Mesothelial cell of epicardium (in vitro differentiated cells): ENCODE measurements at places on chromosomes 1 and 21.

- H3K27ac ChIP-seq: no peak overlapping the region
- no peak overlapping the region for H3K4me3 ChIP-seq
- peaks cover 30% of the 10 kb centered on the region for H3K27me3 ChIP-seq
- no peaks in the 10 kb centered on the region for H3K36me3 ChIP-seq
- DNase-seq: no peak
Observed at GRCh38 chr1:157652859-157653493, 47.6 kb downstream of the FCRL3 start.

GRCh38 chr1:41501581-41501980, 17.1 kb upstream of the EDN2 start:
- peaks cover 35% of the 10 kb centered on the region for H3K4me1 ChIP-seq
- DNase-seq: no peak
- H3K36me3 ChIP-seq: no peaks in the 10 kb centered on the region

DNA sequence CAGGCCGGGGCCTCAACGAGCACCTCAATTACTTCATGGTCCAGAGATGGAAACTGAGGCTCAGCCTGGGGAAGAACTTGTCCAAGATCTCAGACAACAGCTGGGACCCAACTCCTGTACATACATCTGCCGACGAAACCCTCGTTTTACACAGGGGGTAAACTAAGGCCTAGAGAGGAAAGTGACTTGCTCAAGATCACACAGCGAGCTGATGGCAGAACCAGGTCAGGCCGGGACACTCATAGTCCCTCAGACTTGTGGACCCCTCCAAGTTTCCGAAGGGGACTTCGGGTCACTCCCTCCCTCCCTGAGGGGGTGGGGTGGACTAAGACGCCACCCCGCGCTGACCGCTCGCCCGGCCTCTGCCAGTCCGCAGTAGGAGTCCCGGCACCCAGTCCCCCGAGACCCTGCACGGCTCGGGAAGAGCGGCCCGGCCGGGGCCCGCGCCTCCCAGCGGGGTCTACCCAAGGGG, 430 bp downstream of the WASF2 start:
- H3K4me3 ChIP-seq: peak overlapping the region; percentile 86
- peak overlapping the region; percentile 92 for H3K27ac ChIP-seq
- peaks cover 2% of the 10 kb centered on the region for H3K36me3 ChIP-seq
- no peaks in the 10 kb centered on the region for H3K27me3 ChIP-seq

DNA sequence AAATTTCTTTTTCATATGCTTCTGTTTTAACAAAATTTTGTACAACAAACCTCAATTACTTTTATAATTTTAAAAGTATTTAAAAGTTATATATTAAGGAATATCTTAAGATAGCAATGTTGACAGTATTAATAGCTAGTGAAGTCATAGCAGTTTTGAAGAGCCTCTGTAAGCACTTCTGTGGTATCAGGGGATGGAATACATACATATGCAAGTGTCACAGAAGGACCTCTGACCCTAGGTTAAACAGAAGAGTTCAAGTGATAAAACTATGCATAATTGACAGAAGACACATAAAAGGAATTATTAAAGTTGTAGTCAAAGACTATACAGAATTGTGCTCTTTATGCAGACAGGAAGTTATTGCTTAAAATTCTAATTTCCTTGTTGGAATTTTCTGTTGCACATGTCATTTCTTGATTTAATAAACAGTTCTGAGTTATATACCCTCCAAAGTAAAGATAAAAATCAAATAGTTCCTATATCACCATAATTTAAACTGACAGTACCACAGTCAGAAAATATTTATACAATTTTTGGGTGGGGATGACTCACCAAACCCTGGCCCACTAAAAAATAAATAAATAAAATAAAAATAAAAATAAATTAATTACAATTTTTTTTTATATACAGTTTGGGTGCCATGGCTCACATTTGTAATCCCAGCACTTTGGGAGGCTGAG, 27.1 kb downstream of the IPP start:
- DNase-seq: no peak
- no peak overlapping the region for H3K27ac ChIP-seq
- H3K27me3 ChIP-seq: no peaks in the 10 kb centered on the region
- H3K4me3 ChIP-seq: no peak overlapping the region
- H3K4me1 ChIP-seq: no peaks in the 10 kb centered on the region

DNA sequence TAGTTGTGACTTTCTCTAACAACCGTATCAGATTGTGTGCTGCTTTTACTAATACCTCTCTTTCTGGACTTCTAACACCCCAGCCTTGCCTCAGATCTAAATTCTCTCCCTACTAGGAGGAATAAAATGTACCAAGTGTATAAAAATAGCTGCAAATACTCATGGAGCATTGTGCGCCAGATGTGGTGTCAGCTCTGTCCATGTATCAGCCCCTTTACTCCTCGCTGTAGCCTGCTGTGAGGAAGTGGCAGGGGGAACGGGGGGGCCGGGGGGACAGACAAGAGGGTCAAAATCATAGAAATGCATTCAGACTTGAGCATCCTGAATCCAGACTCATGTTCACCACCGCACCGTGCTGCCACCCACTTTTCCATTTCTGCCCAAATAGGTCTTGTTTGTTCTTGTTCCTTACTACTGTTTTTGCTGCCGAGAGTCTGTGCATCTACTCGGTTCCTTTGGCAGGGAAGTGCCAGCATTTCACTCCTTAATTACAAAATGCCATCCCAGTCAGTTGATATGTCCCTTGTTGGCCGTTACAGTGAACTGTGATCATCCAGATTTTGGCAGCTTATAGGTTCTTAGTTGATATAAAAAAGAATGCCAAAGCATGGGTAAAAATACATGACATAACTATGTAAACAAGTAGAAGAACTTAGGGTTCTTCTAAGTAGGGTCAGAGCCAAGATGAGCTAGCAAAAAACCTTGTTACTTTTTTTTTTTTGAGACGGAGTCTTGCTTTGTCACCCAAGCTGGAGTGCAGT, 76.4 kb downstream of the UBE4B start:
- H3K4me1 ChIP-seq: peaks cover 34% of the 10 kb centered on the region
- H3K36me3 ChIP-seq: peaks cover 30% of the 10 kb centered on the region
- no peak for DNase-seq
- peak overlapping the region; percentile 84 for H3K27ac ChIP-seq

GRCh38 chr1:22750685-22751051, 40.0 kb downstream of the EPHB2 start:
- H3K4me1 ChIP-seq: peaks cover 50% of the 10 kb centered on the region
- no peaks in the 10 kb centered on the region for H3K36me3 ChIP-seq
- peak overlapping the region; percentile 93 for H3K27ac ChIP-seq
- no peak overlapping the region for H3K4me3 ChIP-seq
- no peaks in the 10 kb centered on the region for H3K27me3 ChIP-seq

DNA sequence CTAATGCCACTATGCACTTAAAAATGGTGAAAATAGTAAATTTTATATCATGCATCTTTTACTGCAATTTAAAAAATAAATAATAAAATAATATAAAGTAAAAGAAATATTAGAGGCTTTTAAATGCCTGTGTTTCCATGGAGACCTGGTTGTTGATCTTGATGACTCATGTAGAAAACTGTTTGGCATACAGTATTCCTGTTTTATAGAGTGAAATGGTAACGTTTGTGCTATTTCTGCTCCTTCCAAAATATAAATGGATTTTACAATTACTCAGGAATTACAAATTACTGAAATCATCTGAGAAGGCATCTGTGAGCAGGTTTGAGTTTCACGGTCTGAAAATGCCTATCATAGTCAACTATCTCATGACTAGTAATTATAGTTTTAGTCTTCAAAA, 98.4 kb upstream of the USP25 start:
- H3K36me3 ChIP-seq: no peaks in the 10 kb centered on the region
- H3K4me1 ChIP-seq: peaks cover 45% of the 10 kb centered on the region
- H3K27me3 ChIP-seq: no peaks in the 10 kb centered on the region
- H3K4me3 ChIP-seq: no peak overlapping the region
- H3K27ac ChIP-seq: peak overlapping the region; percentile 39
- DNase-seq: no peak

DNA sequence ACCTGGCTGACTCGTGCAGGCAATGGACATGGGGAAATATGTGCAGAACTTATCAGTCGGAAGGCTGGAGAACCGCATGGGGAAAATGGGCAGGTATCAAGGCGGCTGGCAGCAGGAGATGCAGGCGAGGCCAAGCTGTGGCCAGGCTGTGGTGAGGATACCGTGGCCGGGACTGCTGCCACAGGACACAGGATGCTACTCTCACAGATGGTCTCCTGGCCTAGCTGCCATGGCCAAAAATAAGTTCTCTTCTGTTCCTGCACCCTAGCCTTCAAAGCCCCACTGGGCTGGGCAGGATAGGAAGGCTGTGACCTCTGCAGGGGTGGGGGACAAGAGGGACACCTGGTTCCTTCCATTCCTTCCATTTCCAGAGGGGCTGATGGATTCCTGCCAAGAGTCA, 26.4 kb downstream of the TEX35 start:
- DNase-seq: no peak
- no peaks in the 10 kb centered on the region for H3K27me3 ChIP-seq
- no peak overlapping the region for H3K4me3 ChIP-seq
- peaks cover 9% of the 10 kb centered on the region for H3K4me1 ChIP-seq

GRCh38 chr1:74038042-74038441, 159.9 kb downstream of the LRRIQ3 start:
- H3K27me3 ChIP-seq: no peaks in the 10 kb centered on the region
- H3K27ac ChIP-seq: no peak overlapping the region
- H3K4me3 ChIP-seq: no peak overlapping the region
- H3K36me3 ChIP-seq: no peaks in the 10 kb centered on the region

DNA sequence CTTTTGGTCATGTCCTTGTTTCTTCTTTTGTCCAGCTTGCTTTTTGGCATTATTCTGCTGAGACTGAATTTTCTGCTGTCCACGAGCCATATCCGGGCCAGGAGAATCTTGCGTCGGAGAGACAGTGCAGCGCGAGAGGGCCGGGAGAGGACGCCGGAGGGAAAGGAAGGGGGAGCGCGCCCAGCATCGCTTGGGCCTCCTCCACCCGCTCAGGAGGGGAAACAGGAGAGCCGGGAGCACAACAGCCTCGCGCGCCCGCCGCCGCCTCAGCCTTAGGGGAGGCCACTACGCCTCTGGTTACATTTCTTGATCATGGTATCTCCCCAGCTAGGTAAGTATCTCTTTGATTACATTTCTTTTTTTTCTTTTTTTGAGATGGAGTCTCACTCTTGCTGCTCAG, 7.4 kb upstream of the DEGS1 start:
- H3K27ac ChIP-seq: no peak overlapping the region
- peak overlapping the region; percentile 50 for H3K4me3 ChIP-seq
- H3K27me3 ChIP-seq: no peaks in the 10 kb centered on the region
- peaks cover 8% of the 10 kb centered on the region for H3K4me1 ChIP-seq
- peak; percentile 34 for DNase-seq

DNA sequence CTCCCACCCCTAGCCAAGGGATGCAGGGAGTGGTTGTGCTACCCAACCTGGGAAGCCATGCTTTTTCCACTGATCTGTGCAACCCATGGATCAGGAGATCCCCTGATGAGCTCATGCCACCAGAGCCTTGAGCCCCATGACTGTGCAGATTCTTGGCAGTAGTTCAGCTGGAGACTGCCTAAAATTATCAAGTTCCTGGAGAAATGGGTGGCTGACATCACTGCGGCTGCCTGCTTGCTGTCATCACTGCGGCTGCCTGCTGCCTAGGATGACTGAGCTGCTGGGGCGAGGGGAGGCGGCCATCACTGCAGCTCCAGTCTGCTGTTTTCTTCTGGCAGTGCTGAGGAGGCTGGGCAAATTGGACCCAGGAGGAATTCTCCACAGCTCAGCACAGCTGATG, 159.2 kb downstream of the AGBL4 start:
- DNase-seq: no peak
- no peaks in the 10 kb centered on the region for H3K4me1 ChIP-seq
- H3K27ac ChIP-seq: no peak overlapping the region
- H3K36me3 ChIP-seq: no peaks in the 10 kb centered on the region
- no peaks in the 10 kb centered on the region for H3K27me3 ChIP-seq

DNA sequence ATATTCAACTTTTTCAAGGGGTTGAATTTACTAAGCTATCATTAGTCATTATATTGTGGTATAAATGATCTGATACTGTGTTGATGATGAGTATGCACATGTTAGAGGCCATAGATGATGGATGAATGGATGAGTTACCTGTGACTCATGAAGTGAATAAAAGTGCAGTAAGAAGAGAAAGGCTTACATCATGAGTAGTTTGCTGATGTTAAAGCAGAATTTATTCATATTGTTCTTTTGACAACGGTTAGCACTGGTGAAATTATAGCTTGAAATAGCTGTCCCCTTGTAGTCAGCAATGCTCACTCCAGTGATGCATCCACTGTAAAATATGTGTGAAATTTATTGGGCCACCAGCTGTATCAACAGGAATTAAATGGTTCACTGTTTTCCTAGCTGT, 541.0 kb upstream of the ZRANB2 start:
- H3K36me3 ChIP-seq: no peaks in the 10 kb centered on the region
- no peak overlapping the region for H3K4me3 ChIP-seq
- no peak for DNase-seq
- H3K27ac ChIP-seq: no peak overlapping the region

GRCh38 chr1:36847761-36848160, 186.6 kb downstream of the GRIK3 start:
- no peak overlapping the region for H3K27ac ChIP-seq
- DNase-seq: no peak
- H3K4me3 ChIP-seq: no peak overlapping the region
- H3K27me3 ChIP-seq: peaks cover 79% of the 10 kb centered on the region
- no peaks in the 10 kb centered on the region for H3K36me3 ChIP-seq

- H3K4me1 ChIP-seq: peaks cover 46% of the 10 kb centered on the region
- DNase-seq: no peak
- peaks cover 9% of the 10 kb centered on the region for H3K36me3 ChIP-seq
- H3K4me3 ChIP-seq: no peak overlapping the region
- peak overlapping the region; percentile 99 for H3K27ac ChIP-seq
- H3K27me3 ChIP-seq: no peaks in the 10 kb centered on the region
Observed at GRCh38 chr1:169528215-169529067, 42.7 kb upstream of the SLC19A2 start.

GRCh38 chr1:51926171-51926812, 47.8 kb upstream of the NRDC start:
- no peaks in the 10 kb centered on the region for H3K36me3 ChIP-seq
- H3K4me1 ChIP-seq: peaks cover 2% of the 10 kb centered on the region
- DNase-seq: no peak
- H3K27ac ChIP-seq: no peak overlapping the region
- H3K4me3 ChIP-seq: no peak overlapping the region
- peaks cover 8% of the 10 kb centered on the region for H3K27me3 ChIP-seq

DNA sequence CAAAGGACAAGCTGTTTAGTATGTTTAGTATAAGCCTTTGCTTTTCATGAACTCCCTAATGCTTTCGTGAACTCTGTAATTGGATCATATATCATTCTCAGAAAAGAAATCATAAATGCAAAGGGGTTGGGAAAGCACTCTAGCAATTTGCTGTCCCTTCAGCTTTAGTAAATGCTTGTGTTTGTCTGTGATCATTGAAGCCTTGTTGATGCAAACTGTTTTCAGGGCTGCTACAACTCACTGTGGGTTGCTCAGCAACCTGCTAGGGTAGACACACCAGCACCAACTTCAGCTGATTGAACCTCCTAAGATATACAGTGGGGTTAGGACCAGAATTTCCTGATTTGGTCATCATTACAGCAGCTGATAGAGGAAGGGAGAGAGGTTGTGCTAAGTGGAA, 95.0 kb downstream of the SGIP1 start:
- no peak overlapping the region for H3K27ac ChIP-seq
- peaks cover 34% of the 10 kb centered on the region for H3K4me1 ChIP-seq
- no peak for DNase-seq
- no peaks in the 10 kb centered on the region for H3K36me3 ChIP-seq
- no peaks in the 10 kb centered on the region for H3K27me3 ChIP-seq

GRCh38 chr1:193952778-193953374, 766.5 kb upstream of the B3GALT2 start:
- no peaks in the 10 kb centered on the region for H3K27me3 ChIP-seq
- H3K4me1 ChIP-seq: peaks cover 5% of the 10 kb centered on the region
- DNase-seq: no peak

GRCh38 chr1:155017041-155017945, 14.7 kb downstream of the ZBTB7B start:
- peak; percentile 71 for DNase-seq
- H3K36me3 ChIP-seq: no peaks in the 10 kb centered on the region
- H3K27me3 ChIP-seq: no peaks in the 10 kb centered on the region
